ENCODE measurements at places on chromosomes 7 and 10.

DNA sequence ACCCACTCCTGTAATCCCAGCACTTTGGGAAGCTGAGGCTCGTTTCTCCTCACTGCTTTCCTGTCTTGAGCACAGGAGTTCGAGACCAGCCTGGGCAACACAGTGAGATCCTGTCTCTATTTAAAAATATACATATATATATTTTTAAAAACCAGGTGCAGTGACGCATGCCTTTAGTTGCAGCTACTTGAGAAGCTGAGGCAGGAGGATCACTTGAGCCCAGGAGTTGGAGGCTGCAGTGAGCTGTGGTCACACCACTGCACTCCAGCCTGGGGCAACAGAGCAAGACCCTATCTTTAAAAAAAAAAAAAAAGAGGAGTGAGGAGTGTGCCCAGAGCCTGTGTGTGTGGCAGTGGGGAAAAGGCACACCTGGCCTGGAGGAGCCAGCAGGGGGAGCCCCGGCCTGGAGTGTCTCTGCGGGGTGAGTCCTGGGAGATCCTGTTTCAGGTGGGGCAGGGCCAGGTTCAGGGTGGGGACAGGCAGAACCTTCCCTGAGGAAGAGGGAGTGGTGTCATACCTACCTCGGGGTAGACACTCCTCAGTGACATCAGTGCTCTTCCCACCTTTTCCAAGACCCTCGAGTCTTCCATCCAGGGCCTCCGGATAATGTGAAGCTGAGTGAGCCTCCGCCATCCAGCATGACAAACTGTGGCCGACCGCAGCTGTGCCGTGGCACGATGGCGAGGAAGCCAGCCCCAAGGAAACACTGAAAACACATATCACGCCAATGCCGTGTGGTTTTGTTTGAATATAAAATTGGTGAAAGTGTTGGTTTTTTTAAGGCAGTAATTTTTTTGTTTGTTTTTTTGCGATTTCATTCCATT lies 9.0 kb upstream of the ARPC1B start:
- peak; percentile 37 for DNase-seq

- DNase-seq: no peak
Observed at GRCh38 chr10:123004298-123004697, 4.3 kb downstream of the IKZF5 start.

- DNase-seq: no peak
Observed at GRCh38 chr7:129150199-129150996, 5.9 kb downstream of the TSPAN33 start.

- DNase-seq: no peak
Observed at GRCh38 chr7:116322541-116322940, 112.2 kb downstream of the TES start.

GRCh38 chr7:95265634-95266033 lies 58.7 kb downstream of the PON1 start:
- DNase-seq: no peak

DNA sequence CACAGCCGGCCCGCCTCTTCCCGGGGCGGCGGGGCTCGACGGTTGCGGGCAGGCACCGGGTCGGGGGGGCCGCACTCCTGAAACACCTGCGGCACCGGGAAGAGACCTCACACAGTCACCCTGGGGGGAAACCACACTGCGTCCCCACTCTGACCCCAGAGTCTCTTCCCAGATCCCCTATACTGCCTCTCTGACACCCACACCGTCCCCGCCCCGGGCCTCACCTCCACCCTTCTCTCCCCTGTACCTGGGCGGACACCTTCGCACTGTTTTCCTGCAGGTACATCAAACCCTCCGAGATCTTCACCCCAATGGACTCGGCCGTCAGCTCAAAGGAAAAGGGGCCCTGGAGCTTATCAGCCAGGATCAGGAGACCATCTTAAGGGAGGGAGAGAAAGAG lies 3.4 kb upstream of the GAL3ST4 start:
- DNase-seq: no peak

- DNase-seq: no peak
Observed at GRCh38 chr7:121278120-121279021, 50.4 kb upstream of the WNT16 start.

DNA sequence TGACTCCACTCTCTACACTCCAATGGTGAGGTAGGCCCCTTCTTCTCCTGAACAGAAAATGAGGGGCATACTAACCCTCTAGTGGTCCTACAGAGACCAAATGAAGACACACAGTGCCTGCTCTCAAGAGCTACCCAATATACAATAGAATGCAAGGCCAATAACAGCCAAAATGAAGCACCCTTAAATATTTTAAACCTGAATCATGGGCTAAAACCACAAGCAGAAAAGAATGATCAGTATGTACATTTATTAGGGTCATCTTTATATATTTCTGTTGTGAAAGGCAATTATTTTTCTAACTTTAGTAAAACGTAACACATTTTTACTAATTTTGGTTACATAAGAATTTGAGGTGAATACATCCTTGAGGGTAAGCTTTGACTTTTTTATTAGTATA lies 49.9 kb upstream of the COL1A2 start:
- no peak for DNase-seq

DNA sequence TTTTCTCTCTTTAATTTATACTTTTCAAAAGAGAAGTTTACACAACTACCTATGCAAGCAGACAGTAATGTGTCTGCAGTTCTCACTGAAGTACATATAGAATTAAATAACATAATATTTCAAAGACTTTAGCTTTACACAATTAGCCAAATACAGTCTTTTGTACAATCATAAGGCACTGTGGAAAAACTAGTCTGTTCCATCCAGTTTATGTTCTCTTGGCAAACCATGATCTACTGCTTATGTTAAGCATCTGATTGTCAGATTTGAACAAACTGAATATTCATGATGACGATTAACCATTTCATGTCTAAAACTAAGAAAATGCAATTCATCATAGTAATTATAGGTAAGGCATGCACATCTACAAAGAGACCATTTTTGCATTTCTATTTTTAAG lies 842 bp downstream of the SEMA3A start:
- no peak for DNase-seq

DNA sequence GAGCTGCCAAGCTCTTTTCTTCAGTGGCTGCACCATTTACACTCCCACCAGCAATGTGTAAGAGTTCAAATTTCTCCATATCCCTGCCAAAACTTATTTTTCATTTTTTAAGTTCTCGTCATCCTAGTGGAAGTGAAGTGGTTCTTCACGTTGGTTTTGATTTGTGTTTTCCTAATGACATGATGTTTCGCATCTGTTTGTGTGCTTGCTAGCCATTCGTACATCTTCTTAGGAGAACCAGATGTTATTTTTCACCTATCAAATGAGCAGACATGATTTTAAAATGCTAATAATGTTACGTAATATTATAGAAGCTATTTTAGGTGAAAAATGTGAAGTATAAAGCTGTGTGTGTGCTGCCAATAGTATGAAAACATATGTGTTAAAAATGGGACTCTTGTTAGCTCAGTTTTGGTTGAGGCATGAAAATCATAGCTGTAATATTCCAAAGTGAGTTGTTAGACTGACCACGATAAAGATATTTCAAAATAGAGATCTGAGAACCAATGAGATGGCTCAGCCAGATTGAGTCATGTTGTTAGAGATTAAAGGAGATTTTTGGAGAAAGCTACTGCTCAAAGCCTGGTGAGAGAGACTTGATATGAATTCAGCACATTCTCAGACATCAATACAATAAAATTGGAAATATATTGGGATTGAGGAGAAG lies 25.9 kb upstream of the GALNT11 start:
- DNase-seq: no peak

GRCh38 chr7:31055471-31055870 lies 3.4 kb downstream of the ADCYAP1R1 start:
- no peak for DNase-seq

DNA sequence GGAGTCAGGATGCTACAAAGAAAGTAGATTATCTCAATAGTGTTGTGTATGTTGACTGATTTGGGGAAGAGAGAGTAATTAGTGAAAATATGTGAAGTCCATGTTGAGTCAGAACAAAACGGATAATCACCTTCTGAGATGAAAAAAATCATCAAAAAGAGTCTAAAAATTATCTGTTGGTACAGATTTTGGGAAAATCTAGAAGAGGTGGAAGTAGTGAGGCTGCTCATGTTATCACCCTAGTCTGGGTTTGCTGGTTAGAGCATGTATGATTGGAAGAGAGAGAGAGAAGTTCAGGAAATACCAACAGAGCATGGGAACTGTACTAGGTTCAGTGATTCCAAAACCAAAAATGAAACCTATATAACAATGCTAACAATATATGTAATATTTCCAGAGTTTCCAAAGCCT lies 12.3 kb downstream of the RPA3 start:
- DNase-seq: no peak

DNA sequence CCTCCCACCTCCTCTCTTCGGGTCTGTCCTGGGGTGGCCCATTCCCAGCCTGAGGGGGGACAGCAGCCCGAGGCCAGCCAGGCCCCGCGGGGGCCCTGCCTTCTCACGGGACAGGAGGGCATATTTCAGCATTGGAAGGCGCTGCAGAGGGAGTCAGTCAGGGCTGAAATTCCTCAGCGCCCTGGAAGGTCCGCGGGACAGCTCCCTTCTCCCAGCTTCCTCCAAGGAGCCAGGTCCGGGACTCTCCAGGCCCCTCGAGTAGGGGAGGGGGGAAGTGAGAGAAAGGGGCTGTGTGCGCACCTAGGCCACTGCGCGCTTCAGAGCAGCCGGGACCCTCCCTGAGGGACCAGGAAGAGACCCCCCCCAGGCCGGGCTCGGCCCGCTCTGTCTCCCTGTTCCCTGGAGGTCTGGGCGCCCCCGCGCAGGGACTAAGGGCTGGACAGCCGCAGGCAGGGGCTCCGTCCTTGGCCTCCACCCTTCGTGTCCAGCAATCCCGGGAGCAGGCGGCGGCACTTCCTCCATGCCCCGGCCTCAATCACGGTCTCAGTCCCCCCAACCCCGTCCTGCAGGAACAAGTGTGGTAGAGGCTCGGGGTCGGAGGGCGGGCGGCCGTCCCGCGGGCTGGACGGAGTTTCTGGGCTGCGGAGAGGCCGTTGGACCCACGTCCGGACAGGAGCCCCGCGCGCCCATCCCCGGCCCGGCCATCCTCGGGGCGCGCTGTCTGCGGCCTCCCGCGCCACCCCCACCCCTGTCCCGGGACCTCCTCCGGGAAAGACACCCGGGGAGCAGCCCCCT lies 6.0 kb upstream of the ELFN1 start:
- no peak for DNase-seq

- DNase-seq: no peak
Observed at GRCh38 chr7:143413123-143413522, 4.5 kb upstream of the EPHA1 start.

DNA sequence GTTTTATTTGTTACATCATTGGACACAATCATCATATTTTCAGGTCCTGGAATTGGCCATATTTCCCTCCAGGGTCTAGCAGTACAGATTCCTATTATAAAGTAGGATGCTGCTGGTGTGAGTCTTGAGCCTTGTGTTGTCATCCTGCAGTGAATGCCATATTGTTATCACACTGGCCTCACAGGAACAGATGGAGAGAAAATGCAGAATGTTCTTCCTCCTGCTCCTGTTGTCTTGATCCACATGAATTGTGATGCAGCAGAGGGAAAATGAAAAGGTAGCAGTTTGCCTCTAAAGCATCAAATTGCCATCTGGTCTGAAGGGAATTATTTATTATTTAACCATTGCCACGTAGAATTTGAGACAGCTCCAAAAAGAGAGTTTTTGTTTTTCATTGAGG lies 248.6 kb downstream of the GPAM start:
- no peak for DNase-seq

GRCh38 chr10:26361351-26361750 lies 76.8 kb upstream of the APBB1IP start:
- no peak for DNase-seq

GRCh38 chr7:87156709-87157108 lies 4.5 kb downstream of the DMTF1 start:
- no peak for DNase-seq

GRCh38 chr7:46214526-46214925 lies 293.5 kb upstream of the IGFBP3 start:
- DNase-seq: no peak

DNA sequence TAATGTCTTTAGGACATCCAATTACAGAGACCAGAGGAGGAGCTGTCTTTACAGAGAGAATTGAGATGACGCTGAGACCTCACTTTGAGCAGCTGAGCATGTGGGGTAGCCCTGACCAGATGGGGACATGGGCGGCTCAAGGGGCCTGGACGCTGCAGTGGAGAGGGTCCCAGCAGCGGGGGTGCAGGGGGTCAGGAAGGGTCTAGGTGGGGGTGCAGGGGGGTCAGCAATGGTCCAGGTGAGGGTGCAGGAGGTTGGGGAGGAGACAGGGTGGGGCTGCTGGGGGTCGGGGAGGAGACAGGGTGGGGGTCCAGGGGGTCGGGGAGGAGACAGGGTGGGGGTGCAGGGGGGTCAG lies 43.2 kb upstream of the CFAP46 start:
- DNase-seq: no peak

GRCh38 chr10:132712291-132712690 lies 73.7 kb downstream of the NKX6-2 start:
- DNase-seq: no peak

GRCh38 chr7:156160811-156161210 lies 348.5 kb upstream of the SHH start:
- no peak for DNase-seq

GRCh38 chr10:128382225-128382624 lies 256.0 kb upstream of the MKI67 start:
- no peak for DNase-seq

DNA sequence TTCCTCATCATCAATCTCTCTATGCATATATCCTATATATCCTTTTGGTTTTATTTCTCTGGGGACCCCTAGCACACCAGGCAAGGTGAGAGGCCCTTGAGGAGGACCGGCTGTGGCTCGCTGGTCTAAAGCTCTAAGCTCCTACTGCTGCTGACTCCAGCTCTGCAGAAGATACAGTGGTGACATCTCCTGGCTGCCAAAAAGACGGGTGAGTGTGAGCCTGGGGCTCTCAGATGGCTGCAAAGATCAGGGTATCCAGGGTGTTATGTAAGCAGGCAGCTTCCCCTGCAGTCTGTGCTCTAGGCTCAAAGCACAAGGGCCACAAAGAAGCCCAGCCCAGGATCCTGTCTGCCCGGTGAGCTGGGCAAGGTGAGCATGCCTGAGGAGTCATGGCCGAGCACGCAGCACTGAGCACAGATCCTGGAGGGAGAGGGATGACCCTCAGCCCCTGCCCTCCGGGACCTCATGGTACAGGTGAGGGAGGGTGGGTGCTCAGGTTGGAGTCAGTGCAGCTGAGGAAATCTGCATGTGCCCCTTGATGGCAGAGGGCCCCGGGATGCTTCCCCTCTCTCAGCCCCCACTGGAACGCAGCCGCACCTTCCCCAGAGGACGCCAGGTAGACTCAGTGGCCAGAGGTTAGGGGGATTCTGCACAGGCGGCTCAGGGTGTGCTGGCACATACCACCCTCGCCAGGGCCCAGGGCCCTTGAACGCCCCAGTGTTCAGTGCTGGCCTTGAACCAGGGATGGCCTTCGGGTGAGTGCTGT lies 95.4 kb upstream of the INSIG1 start:
- DNase-seq: no peak

GRCh38 chr10:102450374-102451104 lies 804 bp downstream of the C10orf95 start:
- DNase-seq: peak; percentile 86

DNA sequence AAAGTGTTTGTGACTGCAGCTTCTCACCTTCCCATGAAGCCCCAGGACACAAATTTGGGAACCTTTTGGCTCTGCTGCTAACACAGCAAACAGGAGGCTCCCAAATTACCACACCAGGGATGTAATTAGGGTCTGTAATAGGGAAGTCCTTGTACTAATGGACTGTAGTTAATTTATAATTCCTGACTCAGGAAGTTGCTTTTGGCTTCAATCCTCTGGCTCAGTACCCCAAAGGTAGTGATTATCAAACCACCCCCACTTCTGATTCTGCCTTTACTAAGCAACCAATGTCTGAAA lies 3.8 kb upstream of the MALSU1 start:
- DNase-seq: no peak

Measured in stimulated activated CD4-positive, alpha-beta T cell treated with anti-CD3 and anti-CD28 coated beads, Interleukin-1b, Interleukin-23, amount 100 ng/mL, for 48 hours (primary cell).